SJSA1 (cell line): ENCODE measurements at places on chromosomes 3 and 15. TPM values are rescaled to one million over a fixed set of nuclear protein-coding genes. Genes with fewer than 3 reads are reported as not detected.

DNA sequence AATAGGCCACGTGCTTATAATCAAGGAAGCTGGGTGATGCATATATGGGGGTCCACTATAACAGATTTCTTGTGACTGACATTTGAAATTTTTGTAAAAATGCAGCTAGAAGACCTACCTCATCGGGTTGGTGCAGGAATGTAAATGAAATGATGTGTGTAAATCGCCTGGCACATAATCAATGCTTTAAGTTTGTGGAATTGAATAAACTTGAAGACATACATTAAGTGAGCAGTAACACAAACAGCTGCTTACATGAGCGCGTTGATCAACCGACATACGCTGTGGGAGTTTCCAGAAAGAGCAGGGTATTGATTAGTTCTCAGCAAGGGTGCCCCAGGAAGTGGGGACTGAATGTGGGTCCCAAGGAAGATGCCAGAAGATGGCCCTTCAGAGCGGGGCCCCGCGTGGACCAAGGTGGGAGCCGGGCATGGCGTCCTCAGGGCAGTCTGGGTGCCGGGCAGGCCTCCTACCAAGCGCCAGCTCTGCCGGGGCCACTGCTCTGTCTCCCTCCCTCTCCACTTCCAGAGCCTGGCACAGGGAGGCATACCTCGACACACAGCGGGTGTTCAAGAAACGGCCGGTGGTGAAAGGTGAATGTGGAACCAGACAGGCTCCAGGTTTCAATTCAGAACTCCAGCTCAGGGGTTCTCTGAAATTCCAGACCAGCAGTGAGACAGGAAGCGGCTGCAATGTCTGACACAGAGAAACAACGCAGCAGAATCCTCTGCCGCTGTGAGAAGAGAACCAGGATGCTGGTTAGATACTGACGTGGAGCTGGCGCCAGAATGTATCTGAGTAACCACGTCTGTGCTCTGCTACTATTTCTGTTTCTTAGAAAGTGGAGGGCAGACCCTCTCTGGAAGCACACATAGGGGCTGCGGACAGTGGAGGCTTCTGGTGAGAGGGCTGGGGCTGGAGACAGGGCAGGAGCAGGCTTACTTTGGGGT, 12.6 kb downstream of the BFSP2 start:
- peak; percentile 67 for DNase-seq

- no peak for DNase-seq
Observed at GRCh38 chr3:23723930-23724329, 81.8 kb upstream of the UBE2E1 start.

DNA sequence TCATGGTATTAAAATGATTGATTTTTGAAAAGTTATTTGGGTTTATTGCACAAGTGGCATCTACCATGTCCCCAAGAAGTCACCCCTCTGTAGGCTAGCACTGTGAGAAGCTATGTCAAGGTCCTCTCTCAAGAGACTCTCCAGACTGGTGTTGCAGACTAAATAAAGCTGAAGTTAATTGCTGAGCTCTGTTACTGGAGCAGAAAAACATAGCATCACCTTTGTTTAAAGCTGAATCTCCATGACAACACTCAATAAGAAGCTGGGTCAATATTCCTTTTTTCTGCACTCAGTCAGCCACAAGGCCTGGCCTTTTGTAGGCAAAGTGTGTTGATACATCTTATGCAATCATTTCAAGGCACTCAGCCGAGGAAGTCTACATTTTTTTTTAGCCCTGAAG, 806.6 kb upstream of the LMCD1 start:
- no peak for DNase-seq

GRCh38 chr15:48630245-48630644, 15.3 kb downstream of the FBN1 start:
- no peak for DNase-seq

GRCh38 chr15:42367041-42367440, 7.7 kb downstream of the CAPN3 start:
- DNase-seq, result no peak

GRCh38 chr3:159739969-159740368, 248.7 kb upstream of the IL12A start:
- no peak for DNase-seq

DNA sequence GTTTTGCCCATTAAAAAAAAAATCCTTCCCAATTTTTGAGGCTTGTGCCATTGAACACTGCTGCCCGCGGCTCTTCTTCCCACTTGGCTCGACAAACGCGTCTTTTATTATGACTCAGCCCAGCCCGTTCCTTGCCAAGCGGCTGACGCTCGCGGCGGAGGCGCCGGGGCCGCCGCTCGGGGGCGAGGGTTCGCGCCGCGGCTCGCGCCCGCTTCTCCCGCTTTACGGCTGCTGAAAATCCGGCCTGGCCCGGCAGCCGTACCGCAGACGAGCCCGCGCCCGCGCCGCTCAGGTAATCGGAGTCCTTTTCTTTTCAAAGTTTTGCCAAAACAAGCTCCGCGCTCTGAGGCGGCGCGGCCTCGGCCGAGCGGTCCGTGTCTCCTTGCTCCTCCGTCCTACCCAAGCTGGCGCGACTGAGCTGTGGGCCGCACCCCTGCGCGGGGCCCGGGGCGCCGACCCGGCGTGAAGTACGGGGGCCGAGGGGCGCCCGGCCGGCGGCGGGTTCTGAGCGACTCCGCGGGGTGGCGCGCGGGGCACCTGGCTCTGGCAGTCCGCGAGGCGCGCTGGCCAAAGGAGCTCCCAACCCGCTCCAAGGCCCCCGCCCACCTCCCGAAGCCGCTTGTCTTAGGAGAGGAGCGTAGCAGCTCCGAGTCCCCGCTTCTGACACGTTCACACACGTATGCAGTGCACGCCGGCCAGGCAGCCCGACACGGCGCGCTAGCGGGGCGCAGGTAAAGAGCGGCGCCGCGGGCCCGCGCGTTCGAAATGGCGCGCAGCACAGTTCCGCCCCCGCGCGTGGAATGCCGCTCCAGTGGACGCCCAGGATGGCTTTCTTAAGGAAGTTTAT, 418.2 kb upstream of the NAALADL2 start:
- peak; percentile 88 for DNase-seq

- no peak for DNase-seq
Observed at GRCh38 chr15:37360724-37361123, 260.4 kb upstream of the MEIS2 start.

- DNase-seq, result no peak
Observed at GRCh38 chr3:107284612-107285011, 92.6 kb upstream of the CCDC54 start.

- peak; percentile 24 for DNase-seq
Observed at GRCh38 chr3:181176601-181177000, 187.1 kb upstream of the DNAJC19 start.

- DNase-seq, result no peak
Observed at GRCh38 chr3:179701176-179701827, 48.5 kb downstream of the USP13 start.

DNA sequence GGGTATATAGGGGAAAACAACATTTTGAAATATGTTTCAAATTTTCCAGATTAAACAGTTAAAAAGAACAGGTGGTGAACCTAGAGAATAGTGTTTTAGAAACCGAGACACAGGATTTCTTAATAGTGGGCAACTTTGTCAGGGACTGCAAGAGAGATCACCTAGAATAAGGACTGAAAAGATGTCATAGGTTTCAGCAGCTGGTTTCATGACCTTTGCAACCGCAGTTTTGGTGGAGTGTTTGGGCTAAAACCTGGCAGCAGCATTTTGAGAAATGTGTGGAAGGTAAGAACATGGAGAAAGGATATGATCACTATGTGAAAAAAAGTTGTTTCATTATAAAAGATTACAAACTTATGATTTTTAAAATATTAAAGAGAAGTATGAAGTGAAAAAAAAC, 34.9 kb downstream of the PRKCI start:
- no peak for DNase-seq

DNA sequence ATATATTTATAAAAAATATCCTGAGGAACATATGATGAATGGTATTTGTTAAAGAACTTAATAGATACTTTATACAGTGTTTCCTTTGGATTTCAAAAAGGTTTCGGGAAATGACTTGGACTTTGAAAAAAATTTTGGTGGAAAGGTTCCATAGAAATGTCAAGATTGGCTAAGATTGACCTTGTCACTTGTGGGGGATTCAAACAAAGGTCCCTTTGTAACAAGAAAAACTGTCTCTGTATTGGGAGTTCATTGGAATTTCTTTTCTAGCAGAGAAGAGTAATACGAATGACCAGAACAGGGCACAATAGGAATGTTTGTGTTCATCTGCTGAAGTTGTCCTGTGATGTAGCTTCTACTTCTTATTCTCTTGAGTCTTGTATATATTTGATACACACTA, 43.2 kb downstream of the ARHGEF26 start:
- DNase-seq, result no peak

DNA sequence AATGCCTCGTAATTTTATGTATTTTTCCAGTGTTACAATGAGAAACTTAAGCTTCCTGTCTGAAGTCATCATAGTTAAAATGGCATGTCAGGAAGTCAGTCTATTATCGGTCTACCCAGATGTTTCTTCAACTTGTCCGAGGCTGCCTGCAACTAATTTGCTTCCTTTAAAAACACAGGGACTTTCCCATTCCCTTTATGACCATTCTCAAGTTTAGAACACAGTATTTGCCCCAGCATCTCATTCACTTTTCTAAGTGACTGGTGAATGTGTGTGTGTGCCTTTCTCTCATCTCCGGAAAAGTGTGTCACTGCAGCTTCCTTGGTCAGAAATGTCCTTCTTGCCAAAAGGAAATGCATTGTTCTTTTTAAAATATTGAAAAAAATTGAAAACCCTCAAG, 466.6 kb downstream of the RAP2B start:
- no peak for DNase-seq

The GABRR3 gene
- total RNA-seq, result not detected in 2 replicates

The CHAC1 gene
- 1.6 and 1.9 TPM in 2 replicates for total RNA-seq

The TMEM212 gene
- total RNA-seq, result not detected in 2 replicates

The XYLB gene
- 0.66 and 3.0 TPM in 2 replicates for total RNA-seq
